ENCODE measurements at places on chromosomes 16 and 17. TPM values are rescaled to one million over a fixed set of nuclear protein-coding genes. Genes with fewer than 3 reads are reported as not detected.

MRPL58 gene
- total RNA-seq, result 20.1 TPM

CASKIN1 gene
- total RNA-seq, result 1.6 TPM

CXCL16 gene
- total RNA-seq, result 30.3 TPM

MMP2 gene
- total RNA-seq, result 193 TPM

PRSS33 gene
- not detected for total RNA-seq

HOXB4 gene
- 8.8 TPM for total RNA-seq

IRX3 gene
- 1.1 TPM for total RNA-seq

CEP295NL gene
- total RNA-seq, result 16.7 TPM

PRCD gene
- total RNA-seq, result 9.8 TPM

ETV4 gene
- total RNA-seq, result 7.1 TPM

CD300E gene
- 3.8 TPM for total RNA-seq

TM4SF5 gene
- total RNA-seq, result not detected

CCL1 gene
- not detected for total RNA-seq

ERN2 gene
- total RNA-seq, result not detected

ATP6V0C gene
- 134 TPM for total RNA-seq

All from sciatic nerve (tissue), 2 donors.